ENCODE measurements at places on chromosomes 11 and 22. TPM values are rescaled to one million over a fixed set of nuclear protein-coding genes. Genes with fewer than 3 reads are reported as not detected.

DNA sequence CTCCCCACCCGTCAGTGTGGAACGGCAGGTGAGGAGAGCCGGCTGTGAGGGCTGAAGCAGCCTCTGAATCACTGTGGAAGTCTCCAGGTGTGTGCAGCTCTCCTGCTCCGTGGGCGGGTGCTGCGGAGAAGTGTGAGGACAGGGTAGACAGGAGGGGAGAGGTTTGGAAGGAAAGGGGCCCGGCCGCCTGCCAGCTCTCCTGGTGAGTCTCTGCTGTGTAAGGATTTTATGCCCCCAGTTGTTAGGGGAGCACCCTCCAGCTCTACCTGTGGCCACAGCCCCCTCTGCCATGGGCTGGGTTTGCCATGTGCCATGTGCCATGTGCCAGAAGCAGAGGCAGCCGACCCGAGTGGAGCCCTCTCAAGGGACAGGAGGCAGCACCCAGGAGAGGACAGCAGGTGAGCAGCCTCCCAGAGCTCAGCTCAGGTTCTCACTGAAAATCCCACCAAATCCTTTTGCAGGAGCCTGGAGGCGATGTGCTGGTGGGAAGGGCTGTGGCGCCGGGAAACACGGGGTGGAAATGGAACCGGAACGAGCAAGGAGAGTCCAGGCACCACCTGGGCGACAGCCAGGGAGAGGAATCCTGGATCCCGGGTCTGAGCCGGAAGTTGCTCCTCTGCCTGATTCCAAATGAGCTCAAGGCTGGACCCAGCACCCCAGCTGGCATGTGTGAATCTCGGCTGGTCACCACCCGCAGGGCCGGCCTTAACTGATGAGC, 804.4 kb downstream of the BRD1 start:
- DNase-seq, result no peak

GRCh38 chr11:61749591-61750217, 2.7 kb upstream of the MYRF start:
- DNase-seq, result no peak

DNA sequence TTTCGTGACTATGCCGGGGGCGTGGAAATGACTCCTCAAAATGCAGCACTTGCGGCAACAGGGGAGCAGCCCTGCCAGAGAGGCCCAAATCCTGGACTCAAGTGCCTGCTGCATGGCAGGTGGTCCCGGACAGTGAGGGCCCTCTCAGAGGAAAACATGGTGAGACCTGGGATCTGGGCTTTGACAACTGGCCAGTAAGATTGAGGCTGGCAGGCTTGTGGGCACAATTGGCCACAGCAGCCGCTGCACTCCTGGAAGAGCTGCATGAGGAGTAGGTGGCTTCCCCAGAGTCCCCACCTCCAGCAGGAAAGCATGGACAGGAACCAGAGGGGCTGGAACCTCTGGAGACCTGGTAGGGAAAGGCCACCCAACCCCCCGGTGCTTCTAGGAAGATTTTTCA, 13.4 kb downstream of the LINC01488 start:
- DNase-seq, result no peak

- no peak for DNase-seq
These were observed 46.6 kb downstream of the CHRDL2 start for GRCh38 chr11:74684661-74685060.

The RTN4RL2 gene
- total RNA-seq, result 0.74 TPM

The SCO2 gene
- total RNA-seq, result 15.0 TPM

The SHISA8 gene
- not detected for total RNA-seq

The CD248 gene
- 95.9 TPM for total RNA-seq

The DGCR2 gene
- 29.5 TPM for total RNA-seq

All from omental fat pad (tissue), 4 donors.